ENCODE measurements at places on chromosomes 11 and 22.

DNA sequence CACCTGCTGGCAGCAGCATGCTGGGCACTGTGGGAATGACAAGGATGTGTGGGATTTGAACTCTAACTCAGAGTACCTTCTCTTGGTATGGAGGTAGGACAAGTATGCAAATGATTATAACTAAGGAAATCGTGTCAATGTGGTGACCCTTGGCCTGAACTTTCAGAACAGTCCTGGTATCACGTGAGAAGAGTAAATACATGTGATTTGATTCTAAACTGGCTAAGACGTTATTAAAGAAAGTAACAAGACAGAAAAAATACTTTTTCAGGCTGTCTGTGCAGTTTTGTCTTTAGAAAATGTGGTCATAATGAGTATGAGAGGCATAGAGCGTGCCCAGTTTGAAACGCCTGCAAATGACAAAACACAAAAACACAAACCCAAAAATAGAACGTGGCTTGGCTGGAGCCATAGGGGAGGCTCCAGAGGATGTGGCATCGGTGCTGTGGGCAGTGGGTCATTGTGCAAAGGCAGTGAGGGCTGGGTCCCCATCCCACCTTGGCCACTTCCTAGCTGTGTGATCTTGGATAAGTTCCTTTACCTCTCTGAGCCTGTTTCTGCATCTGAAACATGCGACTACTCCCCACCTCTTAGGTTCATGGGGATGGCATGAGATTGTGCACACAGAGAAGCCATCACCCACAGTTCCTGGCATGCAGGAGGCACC lies 18.4 kb upstream of the IL2RB start:
- no peak for DNase-seq

DNA sequence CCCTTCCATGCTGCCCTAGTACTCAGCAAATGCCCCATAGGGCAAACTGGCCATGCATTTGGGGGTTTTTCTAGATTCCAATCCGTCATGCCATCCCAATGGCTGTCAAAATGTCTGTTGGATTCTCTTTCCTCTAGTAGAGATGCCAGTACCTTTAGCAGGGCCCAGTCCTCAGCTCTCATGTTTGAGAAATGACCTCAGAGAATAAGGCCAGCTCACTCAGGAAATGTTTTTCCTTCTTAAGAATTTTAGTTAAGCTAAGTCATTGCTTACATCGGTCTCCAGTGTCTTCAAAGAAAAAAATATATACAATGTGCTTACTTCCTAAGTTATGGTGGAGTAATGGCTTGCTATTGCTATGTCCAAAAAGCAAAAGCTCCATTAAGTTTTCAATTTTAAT lies 14.1 kb upstream of the ALKBH3 start:
- DNase-seq, result no peak

DNA sequence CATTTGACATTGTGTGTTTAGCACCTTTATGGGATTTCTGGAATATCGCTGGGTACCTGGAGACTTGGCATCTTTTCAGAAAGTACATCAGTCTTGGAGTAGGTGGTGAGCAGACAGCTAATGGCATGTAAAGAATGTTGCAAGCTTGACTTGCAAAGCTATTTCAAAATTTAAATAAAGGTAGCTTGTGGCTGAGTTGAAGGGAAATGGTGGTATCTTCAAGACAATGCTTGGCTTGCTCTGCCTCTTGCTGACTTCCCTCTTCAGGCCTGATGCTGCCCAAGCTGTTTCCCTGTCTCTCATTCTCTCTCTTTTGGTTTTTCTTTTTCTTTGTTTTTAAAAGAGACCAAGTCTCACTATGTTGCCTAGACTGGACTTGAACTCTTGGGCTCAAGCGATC lies 13.2 kb downstream of the ZNRF3 start:
- DNase-seq, result no peak

- no peak for DNase-seq
Measured at GRCh38 chr11:33931067-33931466, 39.2 kb upstream of the LMO2 start.

DNA sequence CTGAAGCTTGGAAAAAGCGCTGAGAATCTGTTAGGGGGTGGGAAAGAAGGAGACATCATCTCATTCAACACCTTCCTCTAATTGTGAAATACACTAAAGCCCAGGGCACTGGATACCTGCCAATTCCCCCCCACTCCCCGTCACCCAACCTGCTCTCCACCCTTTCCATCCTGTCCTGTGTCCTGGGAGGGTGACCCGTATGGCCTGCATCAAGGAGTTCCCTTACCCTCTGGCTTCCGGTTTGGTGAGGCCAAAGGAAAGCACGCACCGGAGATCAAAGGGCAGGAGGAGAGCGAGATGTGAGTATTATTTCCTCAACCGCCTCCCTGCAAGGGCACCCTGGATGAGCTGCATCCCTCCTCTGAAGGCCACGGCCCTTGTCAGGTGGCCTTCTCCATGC lies 65.0 kb upstream of the PTPRJ start:
- DNase-seq, result no peak

DNA sequence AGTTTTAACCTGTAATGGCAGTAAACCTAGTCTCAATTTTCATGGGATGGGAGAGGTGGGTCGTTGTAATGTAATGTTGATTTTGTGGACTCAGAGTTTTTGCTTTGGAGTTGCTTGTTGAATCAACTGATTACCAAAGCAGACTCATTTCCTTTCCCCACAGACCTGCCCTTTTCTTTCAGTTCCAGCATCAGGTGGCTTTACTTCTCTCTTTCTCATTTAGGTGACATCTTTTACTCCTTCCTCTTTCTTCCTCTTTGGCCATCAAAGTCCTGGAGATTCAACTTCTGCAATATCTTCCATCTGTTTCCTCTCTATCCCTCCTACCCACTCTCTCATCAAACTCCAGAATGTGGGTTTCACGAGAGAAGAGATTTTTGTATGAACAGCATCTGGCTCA lies 313.9 kb downstream of the TMEM135 start:
- no peak for DNase-seq

DNA sequence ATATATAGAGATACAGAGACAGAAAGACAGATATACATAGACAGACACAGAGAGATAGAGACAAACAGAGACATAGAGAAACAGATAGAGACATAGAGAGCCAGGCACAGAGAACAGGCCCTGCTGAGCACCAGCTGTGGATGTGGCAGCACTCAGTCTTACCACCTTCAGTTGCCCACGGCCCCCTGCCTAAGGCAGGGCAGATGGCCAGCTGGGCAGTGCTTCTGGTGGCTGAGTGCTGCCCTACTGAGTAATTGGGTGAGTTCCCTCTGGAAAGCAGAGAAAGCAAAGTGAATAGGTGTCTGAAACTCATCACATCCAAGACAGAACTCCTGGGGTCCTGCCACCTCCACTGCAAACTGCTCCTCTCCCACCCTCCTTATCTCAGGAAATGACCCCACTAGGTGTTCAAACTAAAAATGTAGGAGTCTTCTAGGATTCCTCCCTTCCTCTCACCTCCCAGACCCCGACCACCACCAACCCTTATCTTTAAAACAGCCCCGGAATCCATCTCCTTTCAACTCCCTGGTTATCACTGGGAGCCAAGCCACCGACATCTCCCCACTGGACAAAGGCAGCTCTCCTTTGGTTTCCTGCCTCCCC lies 27.2 kb downstream of the SYN3 start:
- no peak for DNase-seq

Data from GM12891 (cell line).